ENCODE measurements at places on chromosomes 3 and 15.

- no peak for DNase-seq
Measured at GRCh38 chr3:66037986-66038369, 740 bp downstream of the MAGI1 start.

- peak; percentile 93 for DNase-seq
Measured at GRCh38 chr3:38247366-38248035, 18.1 kb upstream of the SLC22A13 start.

- no peak for DNase-seq
Measured at GRCh38 chr3:4475804-4476203, 8.7 kb upstream of the SUMF1 start.

DNA sequence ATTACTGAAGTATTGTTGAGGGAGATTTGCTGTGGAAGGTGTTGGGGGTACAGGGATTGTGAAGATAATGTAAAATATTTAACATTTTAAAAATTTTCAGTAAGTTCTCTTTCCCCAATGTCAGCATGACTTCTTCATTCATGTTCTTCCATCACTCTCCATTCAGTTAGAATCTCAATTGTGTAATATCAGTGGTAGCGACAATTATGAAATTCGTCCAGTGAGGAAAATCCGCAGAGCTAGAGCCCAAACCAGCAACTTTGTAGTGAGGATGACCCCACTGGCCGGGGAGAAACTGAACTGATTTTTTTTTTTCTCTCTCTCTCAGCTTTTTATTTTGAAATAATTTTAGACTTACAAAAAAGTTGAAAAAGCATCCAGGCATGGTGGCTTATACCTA is 171.7 kb downstream of the PGPEP1L start:
- no peak for DNase-seq

- peak; percentile 66 for DNase-seq
Measured at GRCh38 chr3:140863580-140864009, 78.0 kb upstream of the SLC25A36 start.

- DNase-seq = no peak
Measured at GRCh38 chr15:74129586-74130154, 716 bp upstream of the ISLR2 start.

- DNase-seq = no peak
Measured at GRCh38 chr3:146138902-146139301, 22.1 kb downstream of the PLOD2 start.

DNA sequence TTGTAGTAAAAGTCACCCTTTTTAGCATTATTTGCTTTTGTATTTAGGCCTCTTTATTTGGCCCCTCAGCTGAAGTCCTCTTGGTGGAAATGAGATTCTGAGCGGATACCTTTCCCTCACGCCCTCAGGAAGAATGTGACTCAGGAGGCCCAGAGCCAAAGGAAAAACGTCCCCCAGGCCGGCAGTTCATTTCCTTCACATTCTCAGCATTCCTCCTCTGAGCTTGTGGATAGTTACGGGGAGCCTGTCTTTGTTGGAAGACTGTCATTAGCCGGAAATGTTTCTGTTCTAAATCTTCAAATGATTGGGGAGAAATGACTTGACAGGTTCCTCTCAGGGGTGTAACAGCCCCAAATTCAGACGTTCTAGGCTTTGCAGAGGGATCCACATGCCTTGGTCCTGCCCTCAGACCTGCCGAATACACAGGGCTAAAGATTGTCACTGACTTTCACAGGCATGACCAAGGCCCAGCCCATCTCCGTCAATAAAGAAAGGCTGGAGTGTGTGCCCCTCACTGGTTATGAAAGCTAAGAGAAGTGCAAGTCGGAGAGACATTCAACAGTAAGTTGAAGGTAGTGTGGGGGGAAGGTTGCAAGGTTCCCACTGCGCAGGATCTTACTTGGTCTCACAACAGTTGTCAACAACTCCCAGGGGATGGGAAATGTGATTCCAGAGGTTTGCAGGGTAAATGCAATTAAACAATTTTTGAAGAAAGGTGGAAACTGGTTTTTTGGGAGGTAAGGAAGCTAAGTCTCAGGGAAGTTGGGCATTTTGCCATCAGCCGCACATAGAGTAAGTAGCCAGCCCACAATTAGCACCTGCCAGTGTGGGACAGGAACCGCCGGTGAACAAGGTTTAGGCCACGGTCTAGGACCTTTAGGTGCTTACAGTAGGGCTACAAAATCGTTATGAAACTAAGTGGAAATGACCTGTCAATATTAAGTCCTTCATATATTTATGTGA is 39.7 kb upstream of the MYZAP start:
- DNase-seq = peak; percentile 78

- no peak for DNase-seq
Measured at GRCh38 chr3:108779496-108779895, 22.3 kb upstream of the RETNLB start.

DNA sequence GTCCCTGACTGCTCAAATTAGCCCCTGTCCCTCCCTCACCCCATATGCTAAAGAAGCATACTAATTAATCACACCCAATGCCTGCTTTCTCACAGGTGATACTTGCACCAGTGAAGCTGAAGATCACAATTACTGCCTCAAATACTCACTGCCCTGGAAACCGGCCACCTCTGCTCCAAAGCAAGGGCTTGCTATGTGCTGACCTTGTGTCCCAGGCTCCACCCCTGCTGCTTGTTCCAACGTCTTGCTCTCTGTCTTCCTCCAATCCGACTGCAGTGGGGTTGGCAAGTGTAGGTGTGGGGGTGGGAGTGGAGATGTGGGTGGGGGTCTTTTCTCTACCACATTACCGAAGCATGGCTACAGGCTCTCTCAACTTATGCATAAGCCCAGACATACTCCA is 55.7 kb upstream of the PSMD6 start:
- DNase-seq = no peak
